ENCODE measurements at places on chromosomes 12 and 14. TPM values are rescaled to one million over a fixed set of nuclear protein-coding genes. Genes with fewer than 3 reads are reported as not detected.

Gene CEBPE
- not detected for polyA plus RNA-seq

Gene EPYC
- polyA plus RNA-seq, result not detected

Gene CLEC1B
- polyA plus RNA-seq, result not detected

Gene CIROP
- not detected for polyA plus RNA-seq

DNA sequence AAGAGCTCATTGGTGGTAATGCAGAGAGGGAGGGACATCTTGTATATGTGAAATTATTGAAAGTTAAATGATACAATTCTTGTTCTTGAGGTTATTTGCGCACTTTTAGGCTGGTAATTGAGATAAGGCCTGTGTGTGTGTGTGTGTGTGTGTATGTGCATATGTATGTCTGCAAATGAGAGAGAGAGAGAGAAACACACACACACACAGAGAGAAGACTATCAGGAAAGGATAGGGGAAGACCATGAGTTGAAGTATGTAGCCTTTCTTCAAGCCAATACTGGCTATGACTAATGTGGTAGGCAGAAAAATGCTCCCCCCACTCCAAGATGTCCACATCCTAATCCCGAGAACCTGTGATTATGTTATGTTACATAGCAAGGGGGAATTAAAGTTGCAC lies 52.7 kb upstream of the DCD start:
- DNase-seq, result no peak

DNA sequence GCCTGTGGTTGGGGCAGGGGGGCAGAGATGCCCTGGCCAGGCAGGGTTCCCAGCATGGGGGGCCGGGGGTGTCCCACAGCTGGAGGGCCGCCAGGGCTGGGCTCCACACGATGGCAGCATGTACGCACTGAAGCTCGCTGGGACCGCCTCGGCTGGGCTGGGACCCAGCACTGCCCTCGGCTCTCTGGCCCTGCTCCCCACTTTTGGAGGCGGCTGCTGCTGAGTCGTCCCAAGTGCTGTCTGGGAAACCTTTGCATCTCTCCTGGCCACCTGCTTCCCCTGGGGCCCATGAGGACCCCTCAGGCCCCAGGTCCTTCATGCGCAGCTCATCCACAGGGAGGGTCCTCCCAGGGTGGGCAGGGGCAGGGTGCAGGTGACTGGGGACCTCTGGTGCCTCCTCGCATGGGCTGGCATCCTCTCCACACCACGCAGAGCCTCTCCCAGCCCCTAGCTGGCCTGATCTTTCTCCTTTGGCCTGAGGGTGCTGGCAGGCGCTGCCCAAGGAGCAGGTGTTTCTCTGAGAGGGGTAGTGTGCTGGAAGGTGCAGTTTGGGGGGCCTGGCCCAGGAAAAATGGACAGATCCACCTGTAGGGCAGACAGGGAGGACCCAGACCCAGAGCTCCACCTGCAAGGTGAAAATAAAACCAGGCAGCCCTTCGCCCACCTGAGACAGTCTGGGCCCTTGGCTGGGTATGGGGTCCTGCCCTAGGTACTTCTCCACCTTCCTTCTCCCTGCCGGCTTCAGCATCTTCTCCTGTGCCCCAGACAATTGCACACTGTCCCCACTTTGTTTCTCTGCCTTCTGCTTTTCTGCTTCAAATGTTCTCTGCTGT lies 46.9 kb downstream of the DLK1 start:
- no peak for DNase-seq

DNA sequence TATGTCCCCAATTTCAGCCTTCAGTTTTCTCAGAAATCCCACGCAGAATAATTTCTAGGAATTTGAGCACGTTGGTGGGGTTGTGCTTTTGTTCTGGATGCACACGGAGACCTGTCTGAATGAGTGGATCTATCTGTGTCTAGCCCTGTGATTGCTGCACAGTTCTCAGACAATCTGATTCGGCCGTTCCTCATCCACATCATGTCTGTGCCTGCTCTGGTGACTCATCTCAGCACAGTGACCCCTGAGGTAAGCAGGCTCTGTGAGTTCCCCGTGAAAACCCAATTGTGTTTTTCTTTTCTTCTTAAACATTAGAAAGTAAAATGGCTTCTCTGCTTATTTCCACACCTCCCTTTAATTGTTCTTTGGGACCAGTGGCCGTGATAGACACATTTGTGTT lies 20.2 kb downstream of the UBE3B start:
- DNase-seq, result no peak

- DNase-seq, result no peak
These were observed 207.9 kb downstream of the EFCAB11 start for GRCh38 chr14:89746654-89747053.

- peak; percentile 88 for DNase-seq
These were observed 42.6 kb upstream of the MED13L start for GRCh38 chr12:116319898-116320621.

DNA sequence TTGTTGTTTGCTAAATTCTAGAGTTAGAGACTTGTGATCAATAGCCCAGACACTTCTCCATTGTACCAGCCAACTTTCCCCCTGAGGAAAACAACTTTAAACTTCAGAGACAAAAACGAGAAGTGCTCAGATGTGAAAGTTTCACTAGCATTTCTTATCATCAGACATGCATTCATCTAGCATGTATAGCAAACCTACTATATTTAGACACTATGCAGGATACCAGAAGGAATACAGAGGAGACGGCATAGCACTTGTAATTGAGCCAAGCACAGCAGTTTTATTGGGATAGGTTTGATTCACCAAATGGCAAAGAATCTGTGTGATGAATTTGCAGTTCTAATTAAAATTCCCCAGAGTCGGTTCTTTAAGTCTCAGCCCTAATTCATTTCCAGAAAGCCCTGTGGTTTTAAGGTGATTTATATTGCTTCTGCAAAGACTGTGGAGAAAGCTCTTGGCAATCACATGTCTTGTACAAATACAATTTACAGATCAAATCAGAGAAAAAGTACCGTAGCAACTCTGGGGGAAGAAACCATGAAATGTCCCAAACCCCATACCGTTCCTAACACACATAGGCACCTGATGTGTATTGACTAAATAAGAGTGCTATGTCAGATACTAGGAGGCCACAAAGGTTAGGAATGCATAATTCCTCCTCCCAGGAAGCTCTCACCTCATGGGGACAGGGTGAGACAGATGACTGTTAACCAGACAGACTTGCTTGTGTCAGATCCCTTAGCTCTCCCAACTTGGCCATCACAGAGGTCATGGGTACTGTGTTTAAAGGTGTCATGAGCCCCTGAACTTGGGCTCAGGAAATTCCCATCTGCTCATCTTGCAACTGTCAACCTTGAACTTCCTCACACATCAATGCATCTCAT lies 69.6 kb upstream of the KRAS start:
- DNase-seq, result no peak

GRCh38 chr12:54363618-54364017 lies 668 bp downstream of the GPR84 start:
- no peak for DNase-seq

DNA sequence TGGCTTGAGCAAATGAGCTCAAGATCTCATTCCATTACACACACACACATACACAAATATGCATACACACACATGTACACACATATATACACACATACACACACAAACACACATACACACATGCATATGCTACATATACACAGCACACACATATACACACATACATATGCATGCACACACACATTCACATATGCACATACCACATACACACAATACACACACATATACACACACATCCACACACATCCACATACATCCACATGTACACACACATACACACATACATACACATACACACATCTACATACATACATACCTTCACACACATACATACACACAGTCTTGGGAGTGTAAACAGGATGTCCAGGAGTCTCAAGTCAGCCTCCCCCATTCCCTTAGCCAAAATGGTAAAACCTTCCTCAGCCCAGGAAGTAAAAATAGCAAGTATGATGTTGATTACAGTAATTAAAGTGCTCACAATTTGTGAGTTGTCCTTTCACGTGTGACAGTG lies 12.8 kb downstream of the HHIPL1 start:
- DNase-seq, result no peak

DNA sequence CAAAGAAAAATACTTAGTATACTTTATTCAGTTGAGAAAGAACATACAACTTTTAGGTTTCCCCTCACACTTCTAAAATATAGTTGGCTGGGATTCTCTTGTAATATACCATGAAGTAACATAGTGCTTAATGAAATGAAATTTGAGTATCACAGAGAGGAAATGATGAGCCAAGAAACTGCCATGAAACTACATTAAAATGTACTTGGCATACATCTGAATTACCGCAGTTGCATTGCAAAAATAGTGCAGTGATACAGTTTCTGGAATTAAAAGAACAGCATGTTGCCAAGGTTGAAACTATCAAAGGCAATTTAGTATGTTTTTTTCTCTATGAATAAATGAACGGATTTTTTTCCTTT lies 389.2 kb downstream of the TMEM117 start:
- DNase-seq, result peak; percentile 2

- no peak for DNase-seq
These were observed 718 bp upstream of the TROAP start for GRCh38 chr12:49322367-49322707.

All from hindlimb muscle (tissue), 1 donor.